ENCODE measurements at places on chromosomes 3 and 15.

DNA sequence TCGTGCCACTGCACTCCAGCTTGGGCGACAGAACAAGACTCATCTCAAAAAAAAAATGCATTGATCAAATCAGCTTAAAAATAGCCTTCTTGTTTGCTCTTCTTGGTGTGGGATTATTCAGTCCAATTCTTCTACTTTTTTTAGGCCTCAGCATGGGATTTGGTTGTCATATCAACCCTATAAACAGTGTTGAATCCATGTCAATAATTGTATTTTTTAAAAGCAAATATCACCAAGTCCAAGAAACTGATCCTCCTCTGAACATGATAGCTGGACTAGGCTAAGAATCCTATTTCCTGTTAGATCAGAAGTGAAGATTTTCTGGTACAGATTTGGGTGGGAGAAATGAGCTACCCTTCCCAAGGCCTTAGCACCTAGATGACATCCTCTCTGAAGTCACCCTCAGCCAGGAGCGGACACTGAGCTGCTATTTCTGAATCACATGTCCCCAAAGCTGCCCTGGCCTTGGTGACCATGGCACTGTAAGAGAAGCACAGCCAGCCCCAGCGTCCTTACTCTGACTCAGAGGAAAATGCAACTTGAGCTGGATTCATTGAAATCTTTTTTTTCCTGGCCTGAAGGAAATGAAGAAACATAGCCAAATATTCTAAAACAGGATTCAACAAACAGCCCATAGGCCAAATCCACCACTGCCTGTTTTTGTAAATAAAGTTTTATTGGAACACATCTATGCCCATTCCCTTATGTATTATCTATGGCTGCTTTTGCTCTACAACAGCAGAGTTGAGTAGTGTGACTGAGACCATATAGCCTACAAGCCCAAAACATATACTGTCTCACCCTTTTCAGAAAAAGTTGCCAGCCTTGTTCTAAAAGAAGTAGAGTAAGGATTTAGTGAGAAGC is 215.9 kb upstream of the CTDSPL start:
- no peak for DNase-seq

DNA sequence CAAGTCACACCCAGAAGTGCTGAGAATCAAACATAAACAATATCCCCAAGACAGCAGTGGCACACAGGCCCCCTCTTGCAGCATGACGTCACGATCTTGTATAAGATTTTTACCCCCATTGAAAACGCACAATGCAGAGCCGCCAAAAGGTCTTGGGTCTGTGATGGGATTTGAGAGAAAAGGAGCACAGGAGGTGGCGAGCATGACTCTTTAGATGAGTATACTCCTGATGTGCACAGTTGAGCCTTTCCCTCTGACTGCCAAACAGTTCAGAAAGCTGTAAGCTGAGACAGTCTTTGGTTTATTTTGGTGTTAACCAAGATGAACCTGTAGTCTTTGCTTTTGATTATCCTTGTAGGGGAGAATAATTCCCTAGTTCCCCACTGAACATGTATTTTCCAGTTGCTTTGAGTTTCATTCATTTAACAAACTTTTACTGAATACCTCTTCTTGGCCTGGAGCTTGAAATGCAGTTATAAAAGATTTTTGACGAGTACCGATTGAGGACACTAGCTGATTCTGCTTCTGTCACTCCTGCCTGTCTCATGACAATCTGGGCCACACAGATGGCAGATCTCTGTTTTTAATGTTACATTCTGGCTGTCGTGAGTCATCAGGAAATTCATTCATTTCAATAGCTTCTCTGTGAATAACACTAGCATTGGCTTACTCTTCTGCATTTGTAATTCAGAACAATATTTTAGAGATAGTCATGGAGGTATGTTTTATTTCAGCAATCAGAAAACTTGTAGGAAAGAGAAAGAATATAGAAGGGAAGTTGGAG is 28.9 kb downstream of the CFAP91 start:
- peak; percentile 43 for DNase-seq

DNA sequence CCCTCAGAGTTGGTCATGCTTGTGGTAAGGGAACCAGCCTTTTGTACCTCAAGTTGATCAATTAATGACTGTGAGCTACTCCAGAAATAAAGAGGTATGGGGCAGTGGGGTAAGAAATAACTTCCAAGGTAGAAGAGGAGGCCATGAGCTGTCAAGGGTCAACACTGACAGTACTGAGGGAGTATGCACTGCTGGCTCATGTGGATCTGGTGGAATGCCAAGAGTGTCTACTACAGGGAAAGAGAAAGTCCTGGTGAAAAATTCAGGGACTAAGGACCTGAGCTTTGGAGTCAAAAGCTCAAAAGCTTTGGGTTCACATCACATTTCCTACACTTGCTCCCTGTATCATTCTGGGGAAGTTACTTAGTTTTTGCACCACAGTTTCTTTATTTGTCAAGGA is 154.9 kb downstream of the SEMA6D start:
- no peak for DNase-seq

DNA sequence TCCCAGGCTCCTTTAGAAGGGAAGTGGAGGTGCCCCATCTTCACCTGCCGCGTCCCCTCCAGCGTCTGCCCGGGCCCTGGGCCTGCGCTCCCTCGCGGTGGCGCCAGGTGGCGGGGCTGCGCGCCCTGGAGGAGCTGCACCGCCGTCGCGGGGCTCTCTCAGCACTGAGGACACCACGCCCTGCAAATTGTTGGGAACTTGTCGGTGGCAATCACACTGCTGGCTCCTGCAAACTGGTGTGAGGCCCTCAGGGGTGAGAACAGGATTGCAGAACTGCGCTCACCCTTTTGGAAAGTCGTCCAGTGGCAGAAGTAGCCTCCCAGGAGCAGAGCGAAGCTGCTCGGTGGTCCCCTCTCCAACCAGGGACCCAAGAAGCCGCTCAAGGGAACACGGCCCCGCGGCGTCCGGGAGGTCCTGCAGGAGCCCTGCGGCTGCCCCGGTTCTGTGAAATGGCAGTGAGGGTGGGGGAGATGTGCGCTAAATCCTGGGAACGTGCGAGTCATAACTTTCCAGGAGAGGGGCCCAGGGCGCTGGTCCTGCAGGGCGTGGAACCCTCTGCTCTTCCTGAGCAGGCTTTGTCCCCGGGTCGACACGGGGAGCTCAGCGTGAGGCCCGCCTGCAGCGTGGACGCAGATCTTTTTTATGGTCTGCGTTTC is 995 bp upstream of the LRRK1 start:
- DNase-seq, result peak; percentile 82

DNA sequence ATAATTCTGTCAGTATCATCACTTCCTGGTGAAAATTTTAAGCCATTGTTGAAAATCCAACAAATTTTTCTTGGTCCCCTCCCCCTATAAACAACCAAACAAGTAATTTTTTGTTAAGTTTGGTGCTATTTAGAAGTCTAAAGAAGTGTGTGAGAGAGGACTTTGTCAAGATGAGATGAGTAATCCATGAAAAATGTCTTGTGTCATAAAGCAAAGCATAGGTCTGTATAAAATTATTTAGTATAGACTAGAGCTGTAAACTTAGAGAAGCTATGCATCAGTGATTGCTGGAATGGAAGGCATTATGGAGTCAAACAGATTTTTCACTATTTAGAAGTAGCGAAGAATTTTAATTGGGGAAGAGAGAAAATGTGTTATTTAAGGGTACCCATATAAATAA is 31.4 kb downstream of the MAPK6 start:
- peak; percentile 65 for DNase-seq

DNA sequence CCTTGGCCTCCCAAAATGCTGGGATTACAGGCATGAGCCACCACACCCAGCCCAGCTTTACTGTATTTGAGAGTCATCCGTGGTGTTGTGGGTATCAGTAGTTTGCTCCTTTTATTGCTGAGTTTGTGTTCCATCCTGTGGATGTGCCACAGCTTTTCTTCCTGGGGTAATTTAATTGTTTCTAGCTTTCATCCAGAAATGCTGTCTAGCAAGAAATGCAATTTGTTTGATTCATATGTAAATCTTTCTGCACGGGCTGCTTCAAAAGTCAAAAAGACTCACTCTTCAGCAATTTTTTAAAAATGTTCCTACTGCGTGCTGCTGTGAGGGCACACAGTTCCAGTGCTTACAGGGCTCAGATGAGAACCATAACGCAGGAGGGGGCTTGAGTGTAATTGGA is 47.1 kb downstream of the CORO2B start:
- DNase-seq, result no peak

- DNase-seq, result no peak
These were observed 246.9 kb upstream of the AGTR1 start for GRCh38 chr3:148450819-148451218.

DNA sequence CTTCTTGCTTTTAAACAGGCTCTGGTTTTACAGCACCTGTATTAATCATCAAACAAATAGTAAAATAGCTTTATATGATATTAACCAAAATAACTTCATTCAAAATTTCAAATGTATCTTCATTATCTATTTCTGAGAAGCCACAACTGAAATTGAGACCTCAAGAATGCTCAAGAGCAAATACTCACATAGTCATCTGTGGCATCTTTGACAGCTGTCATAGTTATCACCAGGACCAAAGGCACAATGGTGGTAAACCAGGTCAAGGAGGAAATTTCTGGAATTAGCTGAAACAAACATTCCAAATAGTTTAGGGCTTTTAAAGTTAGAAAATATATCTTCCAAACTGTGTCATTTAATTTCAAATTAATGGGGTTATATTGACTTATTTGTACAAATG is 74.6 kb downstream of the ATP8B4 start:
- DNase-seq, result no peak
